Spinal cord (tissue), 10 donors: ENCODE measurements at places on chromosomes 5 and 9.

DNA sequence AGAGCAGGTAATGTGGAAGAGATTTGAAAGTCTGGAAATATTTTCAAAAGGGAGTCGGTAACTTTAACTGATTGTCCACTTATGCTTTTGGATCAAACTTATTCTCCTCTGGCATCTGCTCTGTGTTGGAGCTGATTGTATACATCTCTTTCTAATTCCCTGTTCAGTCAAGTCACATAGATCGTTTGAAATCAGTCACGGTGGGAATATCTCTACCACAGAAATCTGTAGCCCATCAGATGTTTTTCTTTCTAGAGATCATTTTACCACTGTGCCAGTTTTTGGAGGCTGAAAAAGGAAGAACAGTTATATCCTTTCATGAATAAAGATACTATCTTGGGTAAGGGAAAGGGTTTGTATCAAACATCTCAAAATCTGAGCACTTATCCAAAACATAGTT lies 1853.3 kb downstream of the EFNA5 start:
- no peaks in the 10 kb centered on the region for H3K36me3 ChIP-seq
- H3K4me3 ChIP-seq = no peak overlapping the region
- DNase-seq = no peak
- no peaks in the 10 kb centered on the region for H3K4me1 ChIP-seq
- no peak overlapping the region for H3K27ac ChIP-seq
- H3K27me3 ChIP-seq = no peaks in the 10 kb centered on the region

GRCh38 chr5:90093751-90094485 lies 315.6 kb downstream of the CETN3 start:
- no peak overlapping the region for H3K4me3 ChIP-seq
- no peaks in the 10 kb centered on the region for H3K27me3 ChIP-seq
- no peak for DNase-seq
- no peak overlapping the region for H3K27ac ChIP-seq
- H3K36me3 ChIP-seq = no peaks in the 10 kb centered on the region

DNA sequence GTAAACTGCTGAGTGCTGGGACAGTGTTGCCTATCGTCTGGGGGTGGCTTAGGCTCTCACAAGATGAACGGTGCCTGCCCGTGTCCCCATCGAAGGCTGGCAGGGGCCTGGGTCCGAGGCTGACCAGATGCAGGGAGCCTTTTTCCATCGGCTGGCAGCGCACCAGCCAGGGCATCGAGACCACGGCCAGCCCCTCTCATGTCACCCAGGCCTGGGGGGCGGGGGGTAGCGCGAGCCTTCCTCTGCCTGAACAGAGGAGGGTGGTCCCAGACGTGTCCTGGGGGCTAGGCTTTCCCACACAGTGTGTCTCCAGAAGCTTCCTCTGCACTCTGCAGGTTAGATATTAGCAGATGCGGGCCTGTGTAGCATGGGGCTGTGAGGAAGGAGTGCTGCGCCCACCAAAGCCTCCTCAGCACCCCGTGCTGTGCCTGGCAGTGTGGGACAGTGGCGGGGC lies 17.3 kb downstream of the FGD3 start:
- peaks cover 16% of the 10 kb centered on the region for H3K36me3 ChIP-seq
- no peak for DNase-seq
- peaks cover 22% of the 10 kb centered on the region for H3K4me1 ChIP-seq
- no peaks in the 10 kb centered on the region for H3K27me3 ChIP-seq

DNA sequence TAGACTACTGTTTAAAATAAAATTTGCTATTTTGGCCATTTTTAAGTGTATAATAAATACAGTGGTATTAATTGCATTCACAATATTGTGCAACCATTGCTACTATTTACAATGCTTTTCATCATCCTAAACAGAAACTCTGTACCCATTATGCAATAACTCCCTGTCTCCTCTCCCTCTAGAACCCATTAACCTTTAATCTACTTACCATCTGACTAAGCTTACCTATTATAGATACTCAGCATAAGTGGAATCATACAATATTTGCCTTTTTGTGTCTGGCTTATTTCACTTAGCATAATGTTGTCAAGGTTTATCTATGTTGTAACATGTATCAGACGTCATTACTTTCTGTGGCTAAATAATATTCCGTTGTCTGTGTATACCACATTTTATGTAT lies 25.9 kb downstream of the CD14 start:
- peaks cover 5% of the 10 kb centered on the region for H3K4me1 ChIP-seq
- no peak overlapping the region for H3K27ac ChIP-seq
- no peaks in the 10 kb centered on the region for H3K36me3 ChIP-seq

GRCh38 chr9:135248721-135249120 lies 161.3 kb downstream of the OLFM1 start:
- no peak overlapping the region for H3K4me3 ChIP-seq
- H3K36me3 ChIP-seq = no peaks in the 10 kb centered on the region
- peaks cover 32% of the 10 kb centered on the region for H3K4me1 ChIP-seq
- no peak overlapping the region for H3K27ac ChIP-seq
